Naive thymus-derived CD8-positive, alpha-beta T cell (primary cell): ENCODE measurements at places on chromosomes 13 and 19. TPM values are rescaled to one million over a fixed set of nuclear protein-coding genes. Genes with fewer than 3 reads are reported as not detected.

Gene LGALS7B
- not detected for polyA plus RNA-seq

Gene TMEM59L
- polyA plus RNA-seq: 0.27 TPM

DNA sequence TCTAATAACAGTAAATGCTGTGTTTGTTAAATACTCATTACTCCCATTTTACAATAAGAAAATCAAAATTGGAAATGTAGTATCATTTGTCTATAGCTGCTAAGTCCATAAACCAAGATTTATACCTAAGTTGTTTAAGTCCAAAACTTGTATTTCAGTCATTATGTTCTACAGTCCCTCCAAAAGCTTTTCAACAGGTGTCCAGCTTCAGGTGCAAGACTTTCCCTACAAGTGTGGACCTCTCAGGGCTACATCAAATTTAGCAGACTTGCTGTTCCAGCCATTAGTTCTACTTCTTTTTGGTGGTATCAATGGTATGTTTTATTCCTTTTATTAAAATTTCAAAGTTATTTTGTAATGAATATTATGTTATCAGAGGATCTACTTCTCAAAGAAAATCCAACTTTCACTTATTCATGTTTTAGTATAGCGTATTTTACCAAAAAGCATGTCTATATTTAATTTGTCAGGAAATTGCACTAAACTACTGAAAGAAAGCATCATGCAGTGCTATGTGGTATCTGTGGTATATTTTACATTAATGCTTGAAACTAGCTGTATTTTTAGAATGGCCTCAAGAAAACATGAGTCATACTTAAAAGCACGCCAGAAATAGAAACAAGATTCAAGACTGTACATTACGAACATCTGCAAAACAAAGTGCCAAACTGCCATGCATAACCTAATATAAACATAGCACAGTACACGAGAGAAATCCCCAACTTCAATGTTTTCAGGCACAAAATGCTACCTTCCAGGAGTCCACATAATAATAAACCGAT lies 44.5 kb downstream of the VWA8 start:
- peak; percentile 15 for DNase-seq

GRCh38 chr19:53432088-53432661 lies 391 bp downstream of the ZNF761 start:
- peak; percentile 6 for DNase-seq

Gene ZC3H13
- 35.9 TPM for polyA plus RNA-seq

- DNase-seq: no peak
Observed at GRCh38 chr13:78595495-78596398, 7.6 kb downstream of the POU4F1 start.

DNA sequence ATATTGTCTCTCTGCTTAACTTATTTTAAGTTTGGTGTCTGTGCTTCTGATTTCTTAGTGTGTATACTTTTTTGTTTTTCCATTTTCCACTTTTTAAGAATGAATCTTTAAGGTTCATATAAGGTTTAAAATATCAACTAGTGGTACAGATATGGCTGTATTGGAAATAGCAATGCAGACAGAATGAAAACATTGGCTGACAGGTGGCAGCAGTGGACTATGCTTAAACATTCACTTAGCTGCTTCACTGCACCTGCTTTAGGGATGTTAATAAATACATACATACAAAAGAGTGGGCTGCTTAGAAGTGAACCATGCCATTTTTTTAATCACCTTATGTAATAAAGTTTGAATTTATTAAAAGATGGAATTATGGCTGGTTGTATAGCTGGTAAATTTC lies 27.3 kb downstream of the TM9SF2 start:
- peak; percentile 21 for DNase-seq

- DNase-seq: no peak
Observed at GRCh38 chr13:42073683-42074082, 25.2 kb downstream of the DGKH start.

GRCh38 chr13:111043575-111043982 lies 71.5 kb upstream of the ARHGEF7 start:
- no peak for DNase-seq

DNA sequence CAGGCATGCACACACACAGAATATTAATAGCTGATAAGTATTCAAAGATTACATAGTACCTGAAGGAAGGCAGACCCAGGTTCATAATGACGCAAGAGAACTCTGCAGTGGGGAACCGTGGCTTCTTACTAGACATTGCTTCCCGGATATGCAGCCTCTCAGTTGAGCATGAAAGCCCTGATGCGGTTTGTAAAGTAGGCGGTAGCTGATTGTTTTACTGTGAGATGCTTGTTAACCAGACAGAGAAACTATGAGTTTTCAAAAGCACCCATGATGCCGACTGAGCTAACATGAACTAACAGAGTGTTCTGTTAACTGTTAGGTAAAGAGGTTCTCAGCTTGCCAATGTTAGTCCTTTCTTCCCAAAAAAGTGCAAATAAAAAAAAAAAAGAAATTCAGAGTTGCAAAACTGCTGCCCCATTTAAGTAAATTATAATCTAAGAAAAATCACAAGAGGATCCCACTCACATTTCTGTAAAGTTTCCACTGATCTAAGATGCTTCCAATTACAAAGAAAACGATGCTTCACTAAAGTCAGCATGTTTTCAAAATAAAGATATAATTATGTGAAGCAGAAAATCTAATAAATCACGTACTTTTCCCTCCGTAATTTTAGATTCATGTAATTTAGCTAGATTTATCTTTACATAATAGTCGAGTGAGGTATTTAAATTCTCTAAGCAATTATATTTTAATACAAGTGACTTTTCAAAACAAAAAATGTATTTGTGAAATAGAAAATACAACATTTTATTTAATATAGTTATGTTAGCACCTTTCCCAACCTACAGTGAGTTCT lies 2.2 kb downstream of the FLT1 start:
- peak; percentile 86 for DNase-seq

- DNase-seq: peak; percentile 35
Observed at GRCh38 chr19:50713556-50714236, 5.9 kb downstream of the SHANK1 start.

DNA sequence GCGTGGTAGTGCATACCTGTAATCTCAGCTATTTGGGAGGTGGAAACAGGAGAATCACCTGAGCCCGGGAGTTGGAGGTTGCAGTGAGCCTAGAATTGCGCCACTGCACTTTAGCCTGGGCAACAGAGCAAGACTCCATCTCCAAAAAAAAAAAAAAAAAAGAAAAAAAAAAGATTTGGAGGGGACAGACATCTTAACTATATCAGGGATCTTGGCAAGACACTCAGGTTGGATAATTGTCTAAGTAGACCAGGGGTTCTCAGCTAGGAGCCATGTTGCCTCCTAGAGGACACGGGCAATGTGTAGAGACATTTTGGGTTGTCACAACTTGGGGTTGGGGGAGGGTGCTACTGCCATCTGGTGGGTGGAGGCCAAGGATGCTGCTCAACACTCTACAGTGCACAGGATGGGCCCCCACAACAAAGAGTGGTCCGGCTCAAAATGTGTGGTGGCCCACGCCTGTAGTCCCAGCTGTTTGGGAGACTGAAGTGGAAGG lies 1.9 kb upstream of the ZNF580 start:
- DNase-seq: peak; percentile 69
